Neural progenitor cell (in vitro differentiated cells): ENCODE measurements at places on chromosomes 5 and 9. TPM values are rescaled to one million over a fixed set of nuclear protein-coding genes. Genes with fewer than 3 reads are reported as not detected.

- no peak for DNase-seq
Measured at GRCh38 chr5:54304040-54304439, 6.3 kb downstream of the ARL15 start.

- no peak for DNase-seq
Measured at GRCh38 chr5:80403782-80404181, 4.1 kb upstream of the ZFYVE16 start.

DNA sequence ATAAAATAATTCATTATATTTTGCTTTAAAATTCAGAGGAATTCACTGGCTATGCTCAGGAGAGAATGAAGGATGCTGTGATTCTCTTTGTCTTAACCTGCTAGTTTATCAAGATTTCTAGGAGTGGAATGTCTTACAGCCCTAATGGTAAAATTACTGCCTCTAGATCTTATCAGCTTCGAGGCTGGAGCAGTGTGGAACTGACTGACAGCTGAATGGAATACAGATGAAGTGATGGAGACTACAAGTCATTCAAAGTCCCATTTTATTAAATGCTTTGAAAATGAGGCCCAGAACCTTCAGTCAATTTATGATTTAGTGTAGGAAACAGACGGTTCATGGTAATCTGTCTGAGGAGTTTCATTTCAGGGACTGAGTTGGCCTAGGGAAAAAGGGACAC, 202.1 kb downstream of the RFX3 start:
- DNase-seq, result no peak

DNA sequence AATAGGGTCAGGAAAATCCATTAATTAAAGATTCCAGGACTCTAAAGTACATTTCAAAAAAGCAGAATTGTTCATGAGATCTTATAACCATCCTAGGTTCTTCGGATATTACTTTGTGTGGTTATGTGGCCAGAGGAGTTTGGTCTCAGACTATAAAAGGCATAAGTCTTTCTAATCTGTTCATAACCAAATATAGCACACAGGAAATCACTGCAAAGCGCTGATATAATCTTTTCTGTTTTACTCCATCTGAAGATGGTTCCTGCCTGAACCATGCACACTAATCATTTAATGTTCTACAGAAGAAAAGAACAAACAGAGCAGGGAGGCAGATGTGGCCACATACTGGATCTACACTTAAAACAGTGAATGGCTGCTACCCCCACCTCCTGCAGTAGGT, 182.8 kb downstream of the SEMA5A start:
- no peak for DNase-seq

GRCh38 chr5:103174147-103174546, 54.0 kb downstream of the PPIP5K2 start:
- no peak for DNase-seq

DNA sequence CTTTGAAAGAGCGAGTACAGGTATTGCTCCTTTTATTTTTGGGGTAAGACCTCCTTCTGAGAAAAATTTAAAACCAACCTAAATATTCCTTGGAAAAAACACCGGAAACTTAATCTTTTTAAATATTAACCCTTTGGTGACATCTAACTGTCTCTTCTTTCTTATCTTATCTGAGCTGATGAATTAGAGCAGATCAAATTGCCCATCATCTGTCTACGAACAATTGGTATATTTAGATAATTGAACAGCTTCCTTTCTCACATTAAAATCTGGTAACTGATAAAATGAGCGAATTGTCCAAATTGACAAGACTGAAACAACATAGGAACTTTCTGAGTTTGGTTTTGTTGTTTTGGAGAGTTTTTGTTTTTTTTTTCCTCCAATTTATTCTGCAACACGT, 2.0 kb downstream of the ISL1 start:
- no peak for DNase-seq

DNA sequence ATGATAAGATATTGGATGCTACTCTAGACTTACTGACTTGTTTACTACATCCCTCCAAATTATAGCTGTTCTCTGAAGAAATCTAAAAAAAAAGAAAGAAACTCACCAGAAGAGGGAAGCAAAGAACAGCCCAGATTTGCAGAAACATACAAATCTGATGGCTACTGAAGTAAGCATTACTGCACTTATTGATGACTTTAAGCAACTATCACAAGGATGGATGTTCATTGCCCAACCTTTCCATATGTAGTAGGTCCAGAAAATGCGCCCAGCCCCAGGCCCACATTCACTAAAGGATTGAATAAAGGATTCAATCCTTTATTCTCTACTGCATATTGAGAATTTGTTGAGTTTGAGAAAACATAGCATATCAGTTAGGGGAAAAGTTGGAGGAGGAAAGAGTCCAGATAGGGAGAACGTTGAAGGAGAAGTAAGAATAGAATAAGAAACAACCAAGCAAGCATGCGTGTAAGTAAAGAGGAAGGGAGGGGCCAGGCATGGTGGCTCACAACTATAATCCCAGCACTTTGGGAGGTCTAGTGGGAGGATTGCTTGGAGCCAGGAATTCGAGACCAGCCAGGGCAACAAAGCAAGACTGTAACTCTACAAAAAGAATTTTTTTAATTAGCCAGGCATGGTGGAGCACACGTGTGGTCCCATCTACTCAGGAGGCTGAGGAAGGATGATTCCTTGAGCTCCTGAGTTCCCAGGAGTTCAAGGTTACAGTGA, 33.8 kb upstream of the DTWD2 start:
- peak; percentile 32 for DNase-seq

The NKD2 gene
- total RNA-seq, result 1.3 and 3.2 TPM in 2 replicates
